ENCODE measurements at places on chromosomes 7 and 10.

- DNase-seq, result no peak
Measured at GRCh38 chr10:90062786-90063185, 361.4 kb downstream of the KIF20B start.

GRCh38 chr7:20395104-20395503 is 64.4 kb downstream of the ITGB8 start:
- no peak for DNase-seq

- DNase-seq, result no peak
Measured at GRCh38 chr7:7486362-7486761, 49.3 kb downstream of the COL28A1 start.

- no peak for DNase-seq
Measured at GRCh38 chr10:89556600-89556999, 21.2 kb upstream of the SLC16A12 start.

DNA sequence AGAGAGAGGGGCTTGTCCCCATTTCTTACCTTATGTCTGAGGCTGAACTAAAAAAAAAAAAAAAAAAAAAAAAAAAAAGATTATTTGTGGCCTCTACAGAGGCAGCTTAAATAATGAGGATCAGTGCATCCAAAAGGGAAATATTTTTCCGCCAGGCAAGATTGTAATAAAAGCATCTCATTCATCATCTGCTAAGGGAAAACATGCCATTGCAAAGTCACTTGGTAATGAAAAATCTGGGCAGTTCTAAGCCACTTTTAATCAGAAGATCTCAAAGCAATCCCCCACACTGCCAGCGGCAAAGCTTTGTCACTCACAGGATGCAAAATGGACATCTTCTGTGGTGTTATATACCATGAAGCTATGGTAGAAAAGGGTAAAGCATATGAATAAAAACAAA is 3.8 kb downstream of the FAM107B start:
- no peak for DNase-seq

DNA sequence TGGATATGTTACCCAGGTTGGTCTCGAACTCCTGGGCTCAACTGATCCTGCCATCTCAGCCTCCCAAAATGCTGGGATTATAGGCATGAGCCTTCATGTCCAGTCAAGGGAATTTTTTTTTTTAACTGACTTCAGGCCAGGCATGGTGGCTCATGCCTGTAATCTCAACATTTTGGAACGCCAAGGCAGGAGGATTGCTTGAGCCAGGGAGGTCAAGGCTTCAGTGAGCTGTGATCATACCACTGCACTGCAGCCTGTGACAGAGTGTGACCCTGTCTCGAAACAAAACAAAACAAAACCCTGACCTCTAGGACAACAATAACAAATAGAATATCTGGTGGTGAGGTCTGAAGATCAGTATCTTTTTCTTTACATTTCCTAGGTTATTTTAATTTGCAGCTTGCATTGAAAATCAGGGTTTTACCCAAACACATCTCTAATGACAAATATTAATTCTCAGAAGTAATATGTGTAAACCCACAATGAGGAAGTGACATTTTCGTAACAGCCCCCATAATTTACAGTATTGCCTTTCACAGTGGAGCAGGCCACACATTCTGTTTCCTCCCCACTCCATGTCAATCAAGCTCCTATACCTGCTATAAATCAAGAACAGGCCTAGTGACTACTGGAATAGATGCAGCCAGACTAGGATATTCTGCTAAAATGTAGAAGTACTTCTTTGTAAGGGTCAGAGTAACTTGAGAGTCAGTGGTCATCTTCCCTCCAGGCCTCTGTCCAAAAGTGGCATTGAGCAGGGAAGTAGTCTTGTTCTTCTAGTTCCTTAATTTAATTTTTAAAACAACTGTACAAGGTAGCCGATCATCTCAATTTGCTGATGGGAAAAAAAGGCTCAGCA is 43.3 kb upstream of the ECHDC3 start:
- no peak for DNase-seq

GRCh38 chr10:88291289-88292184 is 291.6 kb downstream of the RNLS start:
- no peak for DNase-seq

- no peak for DNase-seq
Measured at GRCh38 chr7:145915679-145916078, 200.9 kb upstream of the CNTNAP2 start.

- DNase-seq, result no peak
Measured at GRCh38 chr7:96824686-96825085, 115.0 kb upstream of the SEM1 start.

- DNase-seq, result no peak
Measured at GRCh38 chr10:132631338-132631735, 93.8 kb downstream of the INPP5A start.

- DNase-seq, result no peak
Measured at GRCh38 chr10:78147202-78147601, 113.5 kb downstream of the RPS24 start.

DNA sequence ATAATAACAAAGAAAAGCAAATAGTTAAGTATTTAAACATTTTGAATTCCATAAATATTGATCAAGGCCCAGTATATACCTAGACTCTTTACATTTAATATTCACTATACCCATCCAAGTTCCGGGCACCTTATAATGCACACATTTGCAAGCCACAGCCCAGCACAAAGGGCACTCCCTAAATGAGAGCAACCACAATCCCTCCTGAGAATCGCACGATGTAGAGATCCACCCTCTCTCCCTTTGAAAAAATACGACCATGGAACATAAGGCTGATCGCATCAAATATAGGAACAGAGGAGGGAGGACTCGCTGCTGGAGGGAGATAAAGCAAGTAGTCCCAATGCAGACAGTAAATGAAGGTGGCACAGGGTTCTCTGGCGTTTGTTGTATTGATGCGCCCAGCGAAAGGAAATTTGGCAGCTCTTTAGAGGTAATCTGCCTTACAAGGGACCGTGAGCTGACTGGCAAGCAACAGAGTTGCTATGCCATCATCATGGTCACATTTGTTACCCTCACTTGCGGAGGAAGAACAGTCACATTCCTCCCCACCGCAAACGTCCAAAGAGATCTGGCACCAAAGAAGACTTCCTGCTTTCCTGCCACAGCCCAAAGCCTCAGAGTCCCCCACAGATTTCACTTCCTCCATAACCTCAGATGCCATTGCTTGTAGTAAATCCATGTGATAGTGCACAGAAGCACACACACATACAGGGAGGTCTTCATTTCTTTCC is 16.1 kb upstream of the TAS2R40 start:
- DNase-seq, result no peak

DNA sequence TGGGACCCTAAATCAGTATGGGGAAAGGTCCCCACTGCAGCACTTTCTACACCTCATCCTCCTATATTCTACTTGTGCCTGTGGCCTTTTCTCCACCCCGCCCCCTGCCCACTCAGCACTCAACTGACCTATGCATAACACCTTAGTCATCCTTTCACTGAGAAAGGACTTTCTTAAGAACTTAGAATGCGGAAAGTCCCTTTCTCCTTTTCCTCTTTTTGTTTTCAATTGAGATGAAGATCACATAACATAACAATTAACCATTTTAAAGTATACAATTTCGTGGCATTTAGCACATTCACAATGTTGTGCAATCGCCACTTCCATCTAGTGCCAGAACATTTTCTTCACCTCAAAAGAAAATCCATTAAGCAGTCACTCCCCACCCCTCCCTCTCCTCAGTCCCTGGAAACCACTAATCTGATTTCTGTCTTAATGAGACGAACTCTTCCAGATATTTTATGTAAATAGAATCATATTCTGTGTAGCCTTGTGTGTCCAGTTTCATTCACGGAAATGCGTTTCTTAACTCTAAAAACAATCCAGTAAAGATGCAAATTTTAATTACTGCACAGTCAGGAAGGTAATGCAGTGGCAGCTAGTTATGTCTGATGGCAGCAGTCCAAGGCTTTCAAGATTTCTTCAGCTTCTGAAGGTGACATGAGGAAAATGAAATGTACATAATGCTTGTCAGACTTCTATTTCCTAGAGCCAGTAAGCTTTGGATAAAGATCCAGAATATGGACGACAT is 41.7 kb downstream of the FAS start:
- DNase-seq, result peak; percentile 39

DNA sequence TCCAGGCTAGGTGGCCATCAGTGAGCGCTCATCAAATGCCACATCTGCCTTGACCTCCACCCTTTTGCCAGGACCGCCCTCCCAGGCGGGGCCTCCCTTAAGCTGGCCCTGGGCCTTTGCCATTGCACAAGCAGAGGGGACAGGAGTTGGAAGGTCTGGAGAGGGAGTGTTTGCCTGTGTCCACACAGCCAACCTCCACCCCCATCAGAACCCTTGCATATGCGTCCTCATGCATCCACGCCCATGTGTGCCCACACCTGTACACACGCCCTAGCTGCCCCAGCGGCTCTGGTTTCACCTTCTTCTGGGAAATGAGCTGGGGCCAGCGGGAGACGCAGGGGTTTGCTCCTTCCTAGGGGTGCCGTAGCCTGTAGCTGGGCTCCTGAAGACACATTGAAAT is 64.0 kb downstream of the NEURL1 start:
- DNase-seq, result no peak
